ENCODE measurements at places on chromosomes 1 and 21. TPM values are rescaled to one million over a fixed set of nuclear protein-coding genes. Genes with fewer than 3 reads are reported as not detected.

DNA sequence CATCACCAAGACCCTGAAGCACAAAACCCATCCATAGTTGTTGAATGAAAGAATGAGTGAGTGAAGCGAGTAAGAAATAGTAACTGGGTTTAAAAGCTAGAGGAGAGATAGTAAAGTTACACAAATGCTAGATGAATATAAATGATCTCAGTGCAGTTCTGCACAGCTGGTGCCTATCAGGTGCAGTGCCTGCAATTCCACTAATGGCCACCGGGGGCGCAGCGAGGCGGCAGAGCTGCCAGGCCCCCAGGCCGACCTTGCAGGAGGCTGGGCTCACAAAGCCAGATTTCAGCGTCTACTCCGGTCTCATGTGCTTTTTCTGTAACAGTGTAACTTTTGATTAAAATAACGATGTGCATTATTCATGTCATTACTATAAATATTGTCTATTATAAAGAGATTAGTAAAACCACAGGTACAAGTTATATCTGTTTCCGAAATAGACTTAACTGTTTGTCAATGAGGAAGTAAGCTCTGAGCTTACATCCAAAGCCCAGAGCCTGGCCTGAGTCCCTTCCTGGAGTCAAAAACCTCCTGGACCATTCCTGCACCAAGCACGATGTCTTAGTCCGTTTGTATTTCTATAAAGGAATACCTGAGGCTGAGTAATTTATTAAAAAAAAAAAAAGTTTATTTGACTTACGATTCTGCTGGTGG is 477.6 kb downstream of the NPHP4 start:
- peak; percentile 14 for DNase-seq

DNA sequence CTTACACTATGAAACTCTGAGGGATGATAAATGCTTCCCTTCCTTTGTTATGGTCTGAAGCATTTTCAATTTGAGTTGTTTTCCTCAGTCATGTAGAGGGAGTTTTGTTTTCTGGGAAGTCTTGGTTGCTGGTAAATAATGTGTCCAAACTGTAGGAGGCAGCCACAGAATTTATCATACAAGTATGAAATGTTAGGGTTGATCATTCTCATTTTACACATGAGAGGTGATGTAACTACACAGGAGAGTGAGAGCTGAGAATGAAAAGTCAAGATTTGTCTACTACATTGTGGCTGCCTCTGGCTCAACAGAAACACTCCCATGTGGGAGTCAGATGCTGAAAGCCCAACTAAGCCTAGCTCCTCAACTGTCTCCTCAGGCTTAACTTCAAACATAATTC is 182.5 kb upstream of the SGIP1 start:
- DNase-seq = peak; percentile 28

GRCh38 chr1:30685796-30686165 is 37.6 kb downstream of the MATN1 start:
- DNase-seq = no peak

- DNase-seq = no peak
These were observed 837 bp downstream of the UBASH3A start for GRCh38 chr21:42404539-42404938.

DNA sequence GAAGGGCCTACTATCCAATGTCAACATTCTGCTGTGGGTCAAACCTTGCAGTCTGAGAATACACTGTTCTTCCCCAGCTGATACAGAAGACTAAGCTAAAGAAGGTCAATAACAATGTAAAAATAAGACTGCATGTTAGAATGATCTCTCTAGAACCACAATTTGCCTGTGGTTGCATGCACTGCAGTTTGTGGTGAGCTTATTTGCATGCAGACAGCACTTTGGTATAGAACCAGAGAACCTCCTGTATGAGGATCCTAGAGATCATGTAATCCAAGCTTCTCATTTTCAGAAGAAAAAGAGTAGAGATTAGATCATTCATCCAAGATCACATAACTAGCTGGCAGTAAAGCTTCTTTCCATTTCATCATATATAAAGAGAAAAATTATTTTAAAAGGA is 15.8 kb downstream of the SYNJ1 start:
- DNase-seq = no peak

- DNase-seq = no peak
These were observed 9.0 kb downstream of the MYOM3 start for GRCh38 chr1:24102961-24103360.

DNA sequence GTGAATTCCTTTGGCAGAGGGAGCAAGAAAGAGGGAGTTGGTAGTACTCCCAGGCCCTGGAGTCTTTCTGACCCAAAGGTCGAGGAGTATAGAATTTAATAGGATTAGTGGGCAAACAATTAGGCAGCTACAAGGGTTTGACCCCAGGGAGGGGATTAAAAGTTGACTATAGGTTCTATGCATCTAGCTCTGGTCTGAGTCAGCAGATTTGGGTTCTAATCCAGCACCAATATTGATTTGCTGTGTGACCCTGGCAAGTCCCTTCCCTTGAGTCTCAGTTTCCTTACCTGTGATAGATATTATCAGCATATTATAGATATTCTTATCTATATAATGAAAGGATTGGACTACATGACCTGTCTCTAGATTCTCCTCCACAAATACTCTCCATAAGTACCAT is 35.1 kb upstream of the EFCAB14 start:
- DNase-seq = no peak

- no peak for DNase-seq
These were observed 73.1 kb upstream of the PRDX6 start for GRCh38 chr1:173403996-173404395.

- DNase-seq = no peak
These were observed 10.2 kb downstream of the PRXL2B start for GRCh38 chr1:2596530-2597333.

GRCh38 chr1:171740987-171741871 is 636 bp downstream of the VAMP4 start:
- peak; percentile 35 for DNase-seq

DNA sequence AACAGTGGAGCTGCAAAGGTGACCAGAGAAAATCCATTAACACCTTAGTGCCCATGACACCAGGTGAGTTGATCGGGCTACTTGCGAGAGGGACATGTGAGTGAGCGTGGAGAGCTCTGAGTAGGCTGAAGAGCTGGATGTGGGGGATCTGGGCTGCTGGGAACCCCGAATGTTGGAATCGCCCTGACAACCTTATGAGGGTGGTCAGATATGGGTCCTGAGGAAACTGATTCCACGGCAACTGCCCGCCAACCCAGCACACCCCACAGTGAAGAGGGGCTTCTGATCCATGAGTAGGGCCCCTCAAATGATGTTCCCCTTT is 705 bp upstream of the QSOX1 start:
- no peak for DNase-seq

DNA sequence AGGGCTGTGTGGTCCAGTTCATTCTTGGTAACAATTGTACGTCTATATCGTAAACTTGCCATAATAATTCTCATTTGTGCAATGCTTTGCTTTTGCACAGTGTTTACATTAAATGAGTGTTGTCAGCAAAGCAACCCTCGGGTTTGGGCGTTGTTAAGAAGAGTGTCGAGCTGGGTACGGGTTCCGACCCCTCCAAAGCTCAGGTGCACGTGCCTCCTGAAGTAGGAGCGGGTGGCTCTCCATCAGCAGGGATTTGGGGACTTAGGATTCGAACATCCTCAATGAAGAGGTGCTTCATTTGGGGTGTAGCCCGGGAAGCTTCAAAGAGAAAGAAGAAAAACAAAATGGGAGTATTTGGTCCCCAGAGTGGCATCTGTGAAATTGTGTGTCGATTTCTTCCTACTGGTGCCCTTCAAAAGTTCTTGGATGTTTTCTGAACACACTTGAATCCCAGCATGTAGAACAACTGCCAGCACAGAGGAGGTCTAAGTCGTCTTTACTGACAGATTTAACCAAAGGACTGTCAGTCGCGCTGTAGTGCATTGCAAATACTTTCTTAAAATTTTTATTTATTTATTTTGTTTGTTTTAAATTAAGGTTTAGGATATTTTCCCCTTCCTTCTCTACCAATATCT is 1.1 kb downstream of the TRIM58 start:
- no peak for DNase-seq

DNA sequence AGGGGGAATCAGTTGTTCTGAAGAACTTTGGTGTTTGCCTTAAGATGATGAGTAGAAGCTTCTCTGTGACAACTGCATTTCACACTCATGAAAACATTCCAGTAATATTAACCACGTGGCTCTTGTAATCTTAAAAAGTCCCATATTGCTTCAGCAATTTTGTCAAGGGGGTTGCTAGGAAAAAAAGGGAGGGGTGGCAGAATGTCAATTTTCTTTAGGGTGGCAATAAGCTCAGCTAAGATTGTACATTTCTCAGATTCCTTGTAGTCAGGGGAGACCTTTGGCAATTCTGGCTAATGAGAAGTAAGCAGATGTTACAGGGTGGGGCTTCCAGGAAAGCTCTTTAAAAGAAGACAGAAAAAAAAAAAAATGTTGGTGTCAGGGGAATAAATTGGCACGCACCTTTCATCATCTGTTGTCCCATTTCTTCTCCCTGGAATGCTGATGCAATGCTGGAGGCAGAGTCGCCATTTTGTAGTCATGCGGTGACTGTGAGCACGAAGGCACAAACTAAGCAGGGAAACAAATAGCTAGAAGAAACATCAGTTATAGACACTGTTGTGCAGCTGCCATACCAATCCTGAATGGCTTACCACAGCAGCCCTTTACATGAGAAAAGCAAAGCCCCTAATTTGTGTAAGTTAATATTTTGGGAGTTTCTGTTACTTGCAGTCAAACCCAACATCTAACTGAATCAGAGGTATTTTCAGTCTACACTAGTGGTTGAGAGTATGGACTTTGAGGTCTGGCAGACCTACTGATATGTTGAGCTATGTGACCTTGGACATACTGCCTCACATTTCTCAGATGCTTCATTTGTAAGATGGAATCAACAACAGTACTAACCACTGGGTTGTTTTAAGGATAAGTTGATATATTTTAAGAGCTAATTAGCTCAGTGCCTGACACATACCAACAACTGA is 56.1 kb upstream of the MRPS6 start:
- DNase-seq = peak; percentile 64

GRCh38 chr1:15928971-15929965 is 46.6 kb downstream of the ZBTB17 start:
- DNase-seq = no peak

GRCh38 chr1:214604523-214604922 is 1.5 kb downstream of the CENPF start:
- no peak for DNase-seq

- no peak for DNase-seq
These were observed 1.3 kb downstream of the C1orf210 start for GRCh38 chr1:43284065-43284464.

DNA sequence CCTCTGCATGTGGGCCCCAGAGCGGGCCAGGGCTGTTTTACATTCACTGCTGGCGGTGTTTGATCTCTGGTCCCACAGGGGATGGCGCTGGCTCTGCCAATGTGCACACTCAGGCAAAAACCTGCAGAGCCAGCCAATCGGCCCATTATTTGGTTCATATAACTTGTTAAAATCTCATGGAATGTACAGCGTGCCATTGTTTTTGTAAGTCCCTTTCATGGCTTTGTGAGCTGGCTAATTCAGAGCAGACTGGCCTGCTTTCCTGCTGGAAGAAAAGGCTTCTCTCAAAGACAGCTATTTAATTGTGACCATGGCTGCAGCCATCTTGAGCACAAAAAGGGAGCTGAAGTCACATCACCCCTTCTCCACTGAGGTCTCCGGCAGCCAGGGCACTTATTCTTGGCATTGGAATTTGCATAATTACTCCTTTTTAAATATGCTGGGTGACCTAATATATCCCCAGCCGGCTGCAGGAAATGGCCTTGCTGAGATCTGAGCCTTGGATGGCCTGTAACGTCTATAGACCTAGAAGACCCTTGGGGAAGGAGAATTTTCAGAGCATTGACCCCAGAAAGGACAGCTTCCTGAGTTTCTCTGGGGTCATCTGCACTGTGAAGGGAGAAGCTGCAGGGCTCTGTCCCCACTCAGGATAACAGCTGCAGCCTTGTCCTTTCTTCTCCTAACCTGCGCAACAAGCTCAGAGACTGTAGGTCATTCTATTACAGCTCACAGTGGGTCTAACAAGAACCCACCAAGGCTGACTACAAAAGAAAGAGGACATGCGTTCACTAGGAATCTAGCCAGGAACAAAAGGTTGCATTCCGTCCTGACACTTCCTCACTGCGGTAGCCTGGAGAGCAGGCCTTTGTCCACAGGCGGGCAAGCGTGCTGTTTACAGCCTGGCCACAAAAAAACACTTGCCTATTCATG is 45.8 kb downstream of the BCAR3 start:
- no peak for DNase-seq

- no peak for DNase-seq
These were observed 23.8 kb downstream of the CRYAA start for GRCh38 chr21:43192501-43193081.

GRCh38 chr1:15148475-15148874 is 5.1 kb upstream of the TMEM51 start:
- no peak for DNase-seq

DNA sequence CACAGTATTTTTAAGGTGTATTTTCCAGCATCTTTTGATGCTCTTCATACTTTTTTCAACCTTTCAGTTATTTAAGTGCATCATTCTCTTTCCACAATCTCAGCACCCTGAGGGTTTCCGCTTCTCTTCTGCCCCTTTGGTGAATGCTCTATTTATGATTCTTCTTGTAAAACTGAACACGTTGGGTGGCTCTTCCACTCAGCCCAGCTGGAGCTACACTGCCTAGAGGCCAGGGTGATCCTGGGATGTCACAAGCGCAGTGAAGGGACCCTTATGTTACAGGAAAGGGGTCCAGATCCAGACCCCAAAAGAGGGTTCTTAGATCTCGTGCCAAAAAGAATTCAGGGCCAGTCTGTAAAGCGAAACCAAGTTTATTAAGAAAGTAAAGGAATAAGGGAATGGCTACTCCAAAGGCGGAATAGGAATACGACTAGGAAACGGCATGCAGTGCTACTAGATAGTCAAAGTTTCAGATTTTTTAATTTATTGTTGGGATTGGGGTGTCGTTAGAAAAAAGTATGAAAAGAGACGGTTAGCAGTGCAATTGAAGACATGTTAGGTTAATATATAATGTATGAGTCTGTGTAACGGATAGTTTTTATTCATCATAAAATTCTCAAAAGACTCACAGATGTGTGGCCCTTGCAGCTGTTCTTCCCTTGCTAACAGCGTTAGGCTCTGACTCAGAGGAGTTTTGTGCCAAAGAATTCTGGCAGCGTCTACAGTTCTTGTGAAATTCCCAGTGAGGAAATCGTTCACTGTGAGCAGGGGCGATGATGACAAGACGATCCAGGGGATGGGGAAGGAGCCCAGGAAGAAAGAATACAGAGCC is 14.4 kb upstream of the ERVH48-1 start:
- DNase-seq = peak; percentile 99

DNA sequence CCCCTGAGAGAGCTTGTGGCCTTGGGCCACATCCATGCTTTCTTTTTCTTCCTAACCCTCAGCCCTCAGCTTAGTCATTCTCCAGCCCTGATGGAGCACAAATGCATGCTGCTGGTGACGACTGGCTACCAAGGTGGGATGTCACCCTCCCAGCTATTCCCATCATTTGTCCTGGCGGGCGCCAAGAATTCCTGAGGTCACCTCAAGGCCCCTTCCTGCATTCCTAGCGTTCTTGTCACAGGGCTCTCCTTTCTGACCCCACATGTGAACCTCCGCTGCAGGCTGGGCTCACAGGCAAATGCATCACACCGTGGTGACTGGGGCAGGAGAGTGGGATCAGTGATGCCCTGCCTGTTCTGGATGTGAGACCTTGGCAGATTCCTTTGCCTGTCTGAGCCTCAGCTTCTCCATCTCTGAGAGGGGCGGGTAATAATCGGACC is 53.4 kb upstream of the IFFO2 start:
- DNase-seq = peak; percentile 65

Gene C1orf94
- not detected for total RNA-seq

Gene DCST1
- not detected for total RNA-seq

Gene RABGAP1L
- total RNA-seq = 154 TPM

Gene HES2
- 0.09 TPM for total RNA-seq

Gene PTPN14
- total RNA-seq = 46.6 TPM

Gene AK4
- 20.0 TPM for total RNA-seq

Gene MROH7
- 0.27 TPM for total RNA-seq

Gene MAEL
- not detected for total RNA-seq

Gene BTG3
- total RNA-seq = 43.7 TPM

Gene PPIAL4G
- not detected for total RNA-seq
